ENCODE measurements at places on chromosomes 11 and 22.

- DNase-seq, result peak; percentile 87
Measured at GRCh38 chr22:32204856-32205722, at the start of gene RFPL2. TSS of gene RFPL2 (minus strand) at chr22:32205073. CDS start at chr22:32202451, 2,622 bp downstream.

DNA sequence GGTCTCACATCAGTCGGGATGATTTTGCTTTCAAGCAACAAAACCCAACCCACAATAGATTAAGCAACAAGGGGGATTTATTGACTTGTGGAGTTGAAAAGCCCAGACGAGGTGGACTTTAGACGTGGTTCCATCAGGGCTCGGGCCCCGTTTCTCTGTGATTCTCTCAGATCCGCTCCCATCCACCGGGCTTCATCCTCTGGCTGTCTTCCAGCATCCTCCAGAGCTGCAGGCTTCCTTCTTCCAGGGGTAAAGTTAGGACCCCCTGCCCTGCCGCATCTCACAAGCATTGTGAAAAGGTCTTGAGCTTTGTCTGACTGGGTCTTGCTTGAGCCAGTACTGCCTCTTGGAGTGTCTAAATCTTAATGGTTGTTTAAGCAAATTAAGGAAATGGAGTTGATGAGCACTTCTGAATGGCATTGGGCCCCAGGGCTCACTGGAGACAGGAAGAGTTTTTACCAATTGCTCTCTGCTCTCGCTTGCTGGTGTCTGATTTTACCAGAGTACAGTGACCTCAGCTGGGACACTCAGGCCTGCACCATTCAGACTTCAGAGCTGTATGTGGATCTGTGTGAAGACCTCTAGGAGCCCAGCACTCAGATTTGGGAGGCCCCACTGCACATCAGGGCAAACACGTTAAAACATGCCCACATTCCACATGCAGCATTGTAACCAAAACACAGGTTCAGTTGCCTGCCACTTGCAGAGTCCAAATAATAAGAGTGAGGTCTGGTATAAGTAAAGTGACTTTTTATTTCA lies 13.5 kb upstream of the FTH1 start:
- no peak for DNase-seq

GRCh38 chr11:68447015-68447801 lies 13.3 kb upstream of the PPP6R3 start:
- DNase-seq, result peak; percentile 42

- no peak for DNase-seq
Measured at GRCh38 chr11:132056689-132057088, 686.3 kb downstream of the NTM start.

GRCh38 chr11:104905271-104905670 lies 7.0 kb upstream of the CASP12 start:
- DNase-seq, result no peak

GRCh38 chr11:41612415-41612814 lies 153.0 kb upstream of the LRRC4C start:
- no peak for DNase-seq

- DNase-seq, result no peak
Measured at GRCh38 chr11:16154715-16155396, 201.5 kb downstream of the SOX6 start.

DNA sequence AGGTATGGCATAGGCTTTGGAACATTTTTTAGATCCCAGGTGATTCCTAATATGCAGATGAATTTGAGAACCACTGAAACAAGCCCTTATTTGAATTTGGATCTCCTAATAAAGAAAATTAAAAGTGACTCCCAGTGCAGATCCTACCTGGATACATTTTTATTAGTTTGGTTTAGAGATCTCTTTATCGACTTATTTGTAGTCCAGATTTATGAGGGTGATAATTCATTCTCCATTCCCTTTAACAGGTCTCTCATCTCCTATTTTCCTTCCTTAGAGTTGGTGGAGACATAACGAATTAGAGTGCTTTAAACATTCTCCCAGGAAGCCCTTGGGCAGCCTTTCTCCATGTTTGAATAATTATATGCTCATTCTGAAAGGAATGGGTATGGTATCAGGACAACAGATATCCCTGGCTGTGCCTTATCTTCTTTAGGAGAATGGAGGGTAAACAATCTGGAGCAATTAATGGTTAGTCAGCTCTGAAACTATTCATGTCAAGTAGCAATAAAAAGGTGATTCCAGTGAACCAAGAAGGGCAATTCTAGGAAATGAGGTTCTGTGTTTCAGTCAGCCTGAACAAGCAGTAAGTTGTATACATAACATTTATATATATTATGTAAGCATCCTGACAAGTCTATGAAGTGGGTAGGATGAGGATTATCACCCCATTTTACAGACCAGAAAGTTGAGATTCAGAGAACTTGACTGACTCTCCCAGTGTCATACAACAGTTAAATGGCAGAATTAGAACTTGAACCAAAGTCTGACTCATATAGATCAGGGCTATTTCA lies 53.9 kb upstream of the RCE1 start:
- peak; percentile 35 for DNase-seq

GRCh38 chr11:128547946-128548648 lies 39.3 kb downstream of the ETS1 start:
- no peak for DNase-seq

DNA sequence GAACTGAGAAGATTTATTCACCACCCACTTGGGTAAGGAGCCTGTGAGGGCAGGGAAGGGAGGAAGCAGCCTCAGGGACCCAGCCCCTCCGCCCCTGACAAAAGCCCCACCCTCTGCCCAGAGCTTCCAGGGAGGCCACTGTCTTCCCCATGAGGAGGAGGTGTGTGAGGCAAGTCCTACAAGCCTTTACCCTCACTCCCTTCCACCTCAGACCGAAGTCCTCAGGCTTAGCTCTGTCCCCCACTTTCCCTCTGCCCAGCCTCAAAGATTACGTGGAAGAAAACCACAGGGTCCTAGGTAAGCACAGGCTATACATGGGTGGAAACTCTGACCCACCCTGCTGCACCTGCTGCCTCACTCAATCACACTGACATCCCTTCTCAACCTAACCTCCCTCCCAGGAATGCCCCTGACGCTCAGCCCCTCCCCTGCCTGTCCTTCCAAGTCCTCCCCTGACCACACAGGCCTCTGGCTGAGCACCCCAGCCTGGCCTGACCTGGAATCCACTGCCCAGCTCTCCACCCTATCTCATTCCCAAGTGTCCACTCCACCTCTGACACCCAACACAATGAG lies 3.6 kb upstream of the ARAP1 start:
- no peak for DNase-seq

GRCh38 chr11:107468596-107468995 lies 11.0 kb upstream of the CWF19L2 start:
- DNase-seq, result no peak

DNA sequence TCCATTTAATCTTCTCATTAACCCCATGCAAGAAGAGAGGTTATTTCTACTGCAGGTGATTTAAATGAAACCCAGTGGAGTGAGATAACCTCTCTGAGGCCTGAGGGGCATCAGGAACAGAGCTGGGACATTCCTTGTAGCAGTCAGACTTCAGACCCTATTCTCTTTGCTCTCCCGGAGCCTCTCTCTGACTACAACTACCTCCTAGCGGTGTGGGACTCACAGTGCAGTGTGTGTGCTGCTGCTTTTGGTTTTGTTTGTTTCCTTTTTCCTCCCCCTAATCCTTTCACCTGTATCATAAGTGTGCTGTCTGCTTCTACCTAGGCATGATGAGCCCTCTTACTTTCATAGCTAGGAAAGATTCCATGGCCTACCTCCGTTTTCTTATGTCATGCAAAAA lies 769.6 kb downstream of the NTM start:
- no peak for DNase-seq

- no peak for DNase-seq
Measured at GRCh38 chr11:83715927-83716535, 429.9 kb upstream of the CCDC90B start.

- no peak for DNase-seq
Measured at GRCh38 chr11:29679996-29680395, 336.8 kb downstream of the KCNA4 start.

DNA sequence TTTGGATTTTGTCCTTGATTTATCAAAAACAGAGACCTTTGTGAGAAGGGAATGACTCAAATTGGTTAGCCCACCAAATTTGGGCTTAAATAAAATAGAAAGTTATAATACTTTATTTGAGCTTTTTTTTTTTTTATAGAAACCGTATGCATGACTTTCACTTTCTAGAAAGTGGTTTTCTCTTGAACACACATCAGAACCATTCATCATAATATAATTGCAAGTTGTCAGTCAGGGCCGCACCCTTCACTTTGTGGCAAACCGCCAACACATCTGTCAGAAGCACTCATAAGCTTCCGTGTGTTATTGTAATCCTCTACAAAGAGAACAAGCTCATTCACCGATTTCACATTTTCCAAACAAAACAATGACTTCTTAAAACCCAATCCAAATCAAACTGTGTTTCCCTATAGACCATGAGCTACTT lies 76.1 kb downstream of the SOX6 start:
- peak; percentile 40 for DNase-seq

- no peak for DNase-seq
Measured at GRCh38 chr11:83655976-83656375, 369.8 kb upstream of the CCDC90B start.

DNA sequence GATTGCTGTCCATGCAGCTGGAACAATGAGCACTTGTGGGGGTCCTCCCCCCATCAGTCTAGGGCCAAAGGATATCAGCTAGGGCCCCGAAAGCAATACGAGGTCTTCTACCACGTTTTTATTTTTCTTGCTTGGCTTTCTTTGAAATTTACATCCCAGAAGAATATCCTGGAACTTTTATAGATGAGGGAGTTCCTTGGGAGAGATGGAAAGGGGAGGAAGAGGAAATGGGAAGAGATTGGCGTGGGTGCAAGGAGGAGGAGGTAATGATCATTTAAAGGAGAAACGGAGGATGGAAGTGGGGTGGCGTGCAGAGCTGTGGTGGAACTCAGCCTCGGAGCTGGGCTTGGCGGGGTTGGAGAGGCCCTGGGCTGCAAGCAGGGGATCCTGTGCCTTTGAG lies 90.3 kb downstream of the SNX19 start:
- no peak for DNase-seq

DNA sequence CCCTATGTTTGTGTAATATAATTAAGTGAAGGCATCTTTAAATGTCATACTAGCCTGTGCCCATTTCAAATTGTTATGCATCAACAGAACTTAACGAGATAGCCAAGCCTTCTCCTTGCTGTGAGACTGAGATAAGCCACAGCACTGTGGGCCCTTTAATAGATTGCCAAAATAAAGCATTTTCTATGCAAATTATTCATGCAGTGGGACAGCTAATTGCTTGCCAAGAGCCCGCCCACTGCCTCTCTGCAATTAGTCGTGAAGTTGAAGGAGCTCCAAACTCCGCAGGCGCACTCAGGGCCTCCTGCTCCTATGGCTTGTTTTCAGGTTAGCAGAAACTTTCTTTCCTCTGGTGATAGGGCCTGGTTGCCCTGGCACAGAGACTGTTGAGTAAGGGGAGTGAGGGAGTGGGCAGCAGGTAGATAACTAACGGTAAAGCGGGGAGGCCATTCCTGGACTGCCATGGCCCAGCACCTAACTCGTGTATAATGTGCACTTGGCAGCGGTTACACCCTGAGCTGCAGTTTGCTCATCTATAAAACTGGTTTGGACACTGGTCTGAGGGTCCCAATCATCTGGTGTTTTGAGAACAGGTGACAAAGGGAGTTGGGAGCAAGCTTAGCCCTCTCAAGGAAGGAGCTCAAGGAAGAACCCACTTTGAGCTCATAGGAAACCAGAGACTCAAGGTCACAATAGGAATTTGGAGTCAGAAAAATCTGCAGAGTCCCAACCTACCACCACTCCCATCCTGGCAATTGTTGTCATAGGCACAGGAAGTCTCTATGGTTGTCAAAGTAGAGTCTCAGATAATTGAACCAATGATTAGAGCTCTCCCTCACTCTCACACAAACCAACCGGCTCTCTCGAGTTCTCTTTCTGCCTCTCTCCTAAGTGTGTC lies 33.9 kb upstream of the RIC3 start:
- DNase-seq, result no peak

GRCh38 chr11:123838659-123839058 lies 32.5 kb upstream of the OR6M1 start:
- no peak for DNase-seq

- DNase-seq, result no peak
Measured at GRCh38 chr11:117193130-117194020, 5.8 kb upstream of the TAGLN start.

GRCh38 chr22:24965822-24966626 lies 13.5 kb downstream of the KIAA1671 start:
- no peak for DNase-seq

DNA sequence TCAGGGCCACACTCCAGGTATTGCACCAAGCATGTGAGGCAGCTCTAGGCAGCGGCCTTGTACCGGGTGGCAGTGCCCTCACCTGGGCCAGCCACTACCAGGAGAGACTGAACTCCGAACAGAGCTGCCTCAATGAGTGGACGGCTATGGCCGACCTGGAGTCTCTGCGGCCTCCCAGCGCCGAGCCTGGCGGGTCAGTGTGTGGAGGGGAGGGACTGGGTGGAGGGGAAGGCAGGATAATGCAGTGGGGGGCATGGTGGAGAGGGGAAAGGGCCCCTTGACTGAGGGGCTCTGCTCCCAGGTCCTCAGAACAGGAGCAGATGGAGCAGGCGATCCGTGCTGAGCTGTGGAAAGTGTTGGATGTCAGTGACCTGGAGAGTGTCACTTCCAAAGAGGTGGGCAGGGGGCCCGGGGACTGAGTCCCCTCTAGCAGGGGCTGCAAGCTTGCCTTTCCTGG lies 4.2 kb downstream of the SSH3 start:
- DNase-seq, result no peak

GRCh38 chr11:64445651-64446050 lies 86.7 kb downstream of the RPS6KA4 start:
- no peak for DNase-seq

DNA sequence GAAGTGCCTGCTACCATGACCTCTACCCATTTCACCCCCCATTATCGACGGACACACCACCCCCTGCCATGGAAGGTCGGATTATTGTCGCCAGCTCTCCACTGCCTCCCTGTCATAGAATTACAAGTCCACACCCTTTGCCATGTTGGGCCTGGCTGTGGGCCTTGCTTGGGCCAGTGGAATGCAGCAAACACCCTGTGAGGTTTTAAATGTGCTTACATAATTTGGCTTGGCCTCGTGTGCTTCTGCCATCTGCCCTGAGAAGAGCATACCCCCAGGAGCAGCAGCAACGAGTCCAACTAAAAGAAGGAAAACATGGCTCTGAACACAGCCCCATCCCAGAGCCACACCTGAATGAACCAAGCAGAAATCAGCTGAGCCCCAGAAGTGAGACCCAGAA lies 94.1 kb upstream of the PRDM11 start:
- DNase-seq, result no peak

DNA sequence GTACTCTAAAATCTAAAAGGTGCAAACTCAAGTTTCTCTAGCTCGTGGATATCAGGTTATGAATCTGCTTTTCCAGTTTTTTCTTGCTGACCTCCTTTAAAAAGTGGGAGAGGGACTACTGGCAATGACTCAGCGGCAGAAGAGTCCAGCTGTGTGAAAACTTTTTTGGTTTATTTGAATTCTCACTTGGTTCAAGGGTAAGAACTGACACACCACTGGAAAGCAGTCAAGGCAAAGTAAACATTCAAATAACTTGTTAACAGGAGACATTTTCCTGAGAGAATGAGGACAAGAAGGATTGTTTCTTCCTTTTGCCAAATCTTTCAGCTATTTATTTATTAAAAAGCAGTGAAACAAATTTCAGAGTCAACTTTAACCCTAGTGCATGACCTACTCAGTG lies 36.1 kb downstream of the CDON start:
- no peak for DNase-seq

Measured in NCI-H510A (cell line).